ENCODE measurements at places on chromosomes 2 and 18.

DNA sequence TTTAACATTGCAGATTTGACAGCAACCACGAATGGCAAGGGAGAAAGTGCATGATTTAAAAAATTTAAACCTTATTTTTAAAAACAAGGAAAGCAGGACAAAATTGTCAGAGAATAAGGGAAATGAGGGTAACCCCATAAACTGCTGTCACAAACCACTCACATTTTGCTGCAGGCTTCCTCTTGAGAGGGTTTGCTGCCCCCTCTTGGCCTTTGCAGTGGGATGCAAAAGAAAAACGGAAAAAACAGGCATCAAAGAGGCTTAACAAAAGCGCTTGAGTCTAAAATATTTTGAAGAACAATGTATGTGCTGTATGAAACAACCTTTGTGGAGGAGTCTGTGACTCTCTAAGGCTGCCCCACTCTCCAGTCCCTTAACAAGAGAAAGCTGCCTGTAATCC, 91.6 kb downstream of the TMX3 start:
- no peak for DNase-seq

GRCh38 chr2:62304429-62305417, 108.8 kb downstream of the B3GNT2 start:
- DNase-seq: no peak

DNA sequence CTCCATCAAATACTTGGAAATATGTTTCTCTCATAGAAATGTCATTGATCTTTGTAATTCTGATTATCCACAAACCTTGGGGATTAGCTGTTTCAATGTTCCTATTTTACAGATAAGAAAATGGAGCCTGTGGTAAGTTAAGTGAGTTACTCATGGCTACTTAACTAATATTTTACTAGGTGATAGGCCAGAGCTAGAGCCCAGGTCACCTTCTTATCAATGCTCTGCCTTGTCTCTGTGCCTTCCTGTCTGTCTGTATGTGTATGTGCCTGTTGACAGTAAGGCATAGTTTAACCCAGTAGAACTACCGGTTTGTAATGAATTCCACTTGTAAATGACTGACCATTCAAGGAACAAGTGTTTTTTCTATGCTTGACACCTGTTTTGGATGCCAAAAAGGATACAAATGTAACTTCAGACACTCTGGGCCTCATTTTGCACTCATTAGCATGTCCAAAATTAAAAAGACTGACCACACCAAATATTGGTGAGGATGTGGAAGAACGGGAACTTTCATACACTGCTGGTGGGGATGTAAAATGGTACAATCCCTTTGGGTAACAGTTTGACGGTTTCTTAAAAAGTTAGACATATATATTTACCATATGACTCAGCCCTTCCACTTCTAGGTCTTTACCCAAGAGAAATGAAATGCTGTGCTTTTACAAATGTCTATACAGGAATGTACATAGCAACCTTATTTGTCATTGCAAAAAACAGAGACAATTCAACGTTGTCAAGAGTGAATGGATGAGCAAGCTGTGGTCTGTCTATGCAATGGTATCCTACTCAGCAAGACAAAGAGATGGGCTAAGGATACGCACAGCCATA, 19.6 kb upstream of the IL1A start:
- no peak for DNase-seq

DNA sequence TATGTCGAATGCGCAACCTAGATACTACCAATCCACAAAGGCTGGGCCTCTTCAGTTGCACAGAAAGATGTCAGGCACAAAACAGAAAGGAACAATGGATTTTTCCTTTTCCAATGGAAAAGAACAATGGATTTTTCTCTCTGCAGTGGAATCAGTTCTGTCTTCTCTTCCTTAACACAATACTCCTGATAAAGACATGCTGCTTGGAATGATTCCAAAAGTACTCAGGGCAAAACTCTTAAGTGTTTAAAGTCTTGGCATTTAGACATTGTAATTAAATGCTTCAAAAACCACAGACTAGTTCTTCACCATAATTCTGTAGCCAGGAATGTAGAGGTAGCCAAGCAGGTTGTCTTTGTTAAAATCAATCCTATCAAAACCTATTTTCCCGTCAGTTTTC, 46.7 kb upstream of the FLACC1 start:
- no peak for DNase-seq

DNA sequence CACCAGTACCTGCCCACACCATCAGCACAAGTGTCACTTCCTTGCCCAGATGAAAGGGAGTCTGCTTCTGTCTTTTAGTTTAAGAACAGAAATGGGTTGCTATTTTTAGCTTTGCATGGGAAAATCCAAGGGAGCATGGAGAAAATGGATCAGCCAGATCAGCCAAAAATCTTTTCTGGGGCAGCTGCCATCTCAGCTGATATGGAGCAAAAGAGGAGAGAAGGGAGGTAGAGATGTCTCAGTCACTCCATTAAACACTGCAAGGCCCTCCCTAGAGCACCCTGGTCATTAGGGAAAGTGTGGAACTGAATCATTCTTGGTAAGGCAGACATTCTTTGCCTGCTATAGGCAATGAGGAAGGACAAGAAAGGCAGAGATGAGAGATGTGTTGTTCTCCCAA, 79.9 kb downstream of the CTAGE1 start:
- no peak for DNase-seq

- DNase-seq: no peak
These were observed 72.1 kb upstream of the PARD3B start for GRCh38 chr2:204473224-204473623.

- DNase-seq: no peak
These were observed 1492.9 kb upstream of the CELF4 start for GRCh38 chr18:39058386-39059000.

DNA sequence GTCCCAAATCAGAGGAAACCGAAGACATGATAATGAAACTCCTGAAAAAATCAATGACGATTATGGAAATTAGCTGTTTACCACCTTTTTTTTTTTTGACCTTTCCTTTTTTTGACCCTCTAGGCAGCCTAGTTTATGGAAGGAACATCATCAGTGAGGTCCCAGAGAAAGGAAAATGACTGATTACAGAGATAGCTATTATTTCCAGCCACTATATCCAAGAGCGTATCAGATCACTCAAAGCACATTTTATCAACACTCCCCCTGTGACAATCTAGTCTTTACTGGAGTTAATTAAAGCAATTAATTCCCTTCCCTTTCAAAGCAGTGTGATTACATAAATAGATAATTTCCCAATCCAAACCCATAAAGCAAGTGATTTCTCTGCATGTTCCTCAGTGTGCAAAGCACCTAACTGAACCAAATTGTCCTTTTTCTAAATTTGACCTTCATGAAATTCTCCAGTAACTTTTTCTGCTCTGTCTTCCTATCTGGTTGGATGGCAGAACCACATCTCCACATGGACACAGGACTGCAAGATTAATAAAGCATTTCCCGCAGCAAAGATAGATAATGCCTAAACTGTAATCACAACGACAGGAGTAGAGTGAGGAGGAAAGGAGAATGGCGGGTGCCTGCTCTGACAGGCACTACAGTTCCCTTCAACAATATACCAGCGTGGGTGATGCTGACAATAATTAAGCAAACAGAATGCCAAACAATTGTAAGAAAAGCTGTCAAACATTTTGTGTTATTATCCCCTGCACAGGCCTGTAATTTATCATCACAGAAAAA, 194.4 kb downstream of the SLC8A1 start:
- no peak for DNase-seq

DNA sequence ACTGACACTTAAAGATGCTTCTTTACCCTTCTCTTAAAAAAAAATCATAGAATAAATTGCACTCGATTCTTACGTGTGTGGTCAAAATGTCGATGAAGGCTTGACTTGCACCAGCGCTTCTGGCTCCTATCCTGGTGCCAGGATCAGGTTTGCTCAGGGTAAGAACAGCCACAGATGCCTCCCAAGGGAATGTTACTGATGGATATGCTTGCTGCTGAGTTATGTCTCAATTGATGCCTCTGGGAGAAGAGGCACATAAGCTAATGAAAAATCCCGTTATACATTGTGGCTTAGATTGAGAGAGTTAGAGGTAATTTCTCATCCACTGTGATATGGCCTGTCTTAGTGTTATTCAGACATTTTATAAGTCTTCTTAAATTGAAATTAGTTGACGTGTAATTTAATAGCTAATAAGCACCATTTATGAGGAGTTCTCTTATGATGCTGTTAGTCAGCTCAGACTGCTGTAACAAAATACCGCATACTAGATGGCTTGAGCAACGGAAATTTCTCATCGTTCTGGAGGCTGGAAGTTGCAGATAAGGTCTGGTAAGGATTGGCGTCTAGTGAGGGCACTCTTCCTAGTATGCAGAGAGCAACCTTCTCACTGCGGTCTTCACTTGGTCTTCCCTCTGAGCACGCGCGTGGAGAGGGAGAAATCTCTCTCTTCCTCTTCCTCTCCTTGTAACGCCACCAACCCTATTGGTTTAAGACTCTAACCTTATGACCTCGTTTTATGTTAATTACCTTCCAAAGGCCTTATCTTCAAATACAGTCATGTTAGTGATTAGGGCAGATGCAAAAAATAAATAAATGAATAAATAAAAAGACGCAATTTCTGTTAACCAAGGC, 116.6 kb upstream of the NOSTRIN start:
- no peak for DNase-seq

DNA sequence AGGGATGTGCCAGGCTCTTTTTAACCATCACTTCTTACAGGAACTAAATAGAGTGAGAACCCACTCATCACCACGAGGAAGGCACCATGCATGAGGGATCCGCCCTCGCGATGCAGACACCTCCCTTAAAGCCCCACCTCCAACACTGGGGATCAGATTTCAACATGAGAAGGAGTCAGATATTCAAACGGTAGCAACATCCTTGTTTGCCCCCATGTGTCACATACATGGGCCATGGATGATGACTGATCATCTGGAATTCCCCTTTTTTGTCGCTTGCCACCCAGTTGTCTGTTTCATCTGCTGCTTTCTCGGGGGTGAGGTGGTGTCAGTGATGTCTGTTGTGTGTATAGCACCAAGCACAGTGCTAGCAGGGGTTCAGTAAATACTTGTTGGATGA, 57.9 kb downstream of the NCK2 start:
- DNase-seq: peak; percentile 58

- DNase-seq: no peak
These were observed 287.2 kb upstream of the GYPC start for GRCh38 chr2:126368758-126369157.

DNA sequence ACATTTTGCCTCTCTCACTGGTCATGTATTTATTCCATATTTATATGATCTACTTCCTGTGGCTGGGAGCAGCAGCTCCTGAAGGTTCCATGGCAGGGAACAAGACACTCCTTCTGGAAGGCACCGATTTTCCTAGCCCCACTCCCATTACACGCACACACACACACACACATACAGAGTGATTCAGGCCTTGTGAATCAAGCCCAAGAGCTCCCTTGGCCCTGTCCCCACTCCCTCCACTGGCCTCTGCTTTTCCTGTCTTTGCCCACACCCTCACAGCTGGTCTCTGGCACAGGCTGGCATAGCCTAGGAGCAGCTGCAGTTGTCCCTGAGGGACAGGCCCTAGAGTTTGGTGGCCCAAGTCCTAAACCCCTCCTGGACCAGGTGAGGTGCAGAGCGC, 201.7 kb downstream of the NAPG start:
- DNase-seq: no peak

- DNase-seq: no peak
These were observed 132.5 kb downstream of the NDUFA10 start for GRCh38 chr2:239892441-239893235.

DNA sequence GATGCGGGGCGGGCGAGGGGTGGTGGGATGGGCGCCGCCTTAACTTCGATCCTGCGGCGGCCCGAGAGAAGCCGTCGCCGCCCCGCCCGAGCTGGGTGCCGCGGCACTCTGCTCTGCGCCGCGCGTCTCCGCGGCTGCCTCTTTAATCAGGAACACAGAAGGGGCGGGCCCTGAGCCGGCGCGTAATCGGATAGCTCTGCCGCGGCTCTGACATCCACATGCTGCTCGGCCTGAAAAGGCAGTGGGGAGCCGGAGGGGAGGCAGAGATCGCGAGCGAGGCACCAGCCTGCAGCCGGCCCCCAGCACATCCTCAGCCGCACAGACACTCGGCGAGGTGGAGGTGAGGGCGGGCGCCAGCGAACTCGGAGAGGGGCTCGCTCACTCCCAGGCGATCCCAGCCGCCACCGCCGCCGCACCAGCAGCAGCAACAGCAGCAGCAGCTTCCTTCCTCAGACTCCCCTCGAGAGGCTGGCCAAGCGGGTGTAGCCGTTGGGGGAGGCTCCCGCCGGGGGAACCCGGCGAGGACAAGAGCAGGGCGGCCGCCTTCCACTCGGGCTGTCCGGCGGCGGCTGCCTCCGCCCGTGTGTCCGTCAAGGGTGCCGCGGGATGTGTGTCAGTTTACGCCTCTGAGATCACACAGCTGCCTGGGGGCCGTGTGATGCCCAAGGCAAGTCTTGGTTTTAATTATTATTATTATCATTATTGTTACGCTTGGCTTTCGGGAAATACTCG, at the start of gene NRP2:
Gene NRP2 (plus strand): TSS at position 263 of the 732 bp plus-strand sequence. CDS start 790 bp downstream, outside the sequence.
- DNase-seq: no peak

GRCh38 chr18:29063346-29063745, 886.4 kb upstream of the CDH2 start:
- DNase-seq: no peak

DNA sequence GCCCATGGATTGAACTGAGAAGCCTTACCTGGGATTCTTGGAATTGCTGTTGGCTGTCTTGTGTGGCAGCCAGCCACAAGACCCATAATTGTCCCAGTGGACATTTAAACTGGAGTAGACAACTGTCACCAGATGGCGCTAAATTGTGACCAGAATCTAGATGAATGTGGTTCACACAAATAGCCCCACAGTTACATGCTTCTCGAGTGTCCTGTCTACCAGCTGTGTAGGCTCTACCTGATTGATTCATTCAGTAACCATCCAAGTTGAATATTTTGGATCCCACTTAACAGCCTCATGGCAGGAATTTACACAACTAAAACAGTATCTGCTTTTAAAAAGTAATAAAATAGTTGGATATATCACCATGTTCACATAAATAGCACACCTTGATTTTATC, 73.2 kb downstream of the MAP4K4 start:
- no peak for DNase-seq

GRCh38 chr18:60889442-60889841, 443.8 kb upstream of the CDH20 start:
- DNase-seq: no peak

GRCh38 chr2:141699573-141699972, 431.2 kb downstream of the LRP1B start:
- no peak for DNase-seq

DNA sequence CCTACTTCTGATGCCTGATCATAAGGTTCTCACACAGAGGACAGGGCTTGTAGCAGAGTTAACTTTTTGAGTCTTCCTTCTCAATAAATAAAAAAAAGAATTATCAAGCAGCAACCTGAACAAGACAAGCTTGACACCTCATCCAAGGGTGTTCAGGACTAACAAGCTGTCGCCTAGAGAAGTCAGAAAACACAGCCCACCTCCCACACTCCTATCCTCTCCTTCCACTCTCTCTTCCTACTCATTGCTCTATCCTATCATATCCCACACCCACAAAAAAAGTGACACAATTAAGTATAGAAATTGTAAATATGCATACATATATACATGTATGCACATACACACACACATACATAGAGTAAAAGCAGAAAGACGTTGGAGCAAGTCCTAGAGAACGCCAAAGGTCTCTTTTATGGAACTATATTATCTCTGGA, 5.4 kb downstream of the NBAS start:
- DNase-seq: no peak
